ENCODE measurements at places on chromosomes 4 and X.

DNA sequence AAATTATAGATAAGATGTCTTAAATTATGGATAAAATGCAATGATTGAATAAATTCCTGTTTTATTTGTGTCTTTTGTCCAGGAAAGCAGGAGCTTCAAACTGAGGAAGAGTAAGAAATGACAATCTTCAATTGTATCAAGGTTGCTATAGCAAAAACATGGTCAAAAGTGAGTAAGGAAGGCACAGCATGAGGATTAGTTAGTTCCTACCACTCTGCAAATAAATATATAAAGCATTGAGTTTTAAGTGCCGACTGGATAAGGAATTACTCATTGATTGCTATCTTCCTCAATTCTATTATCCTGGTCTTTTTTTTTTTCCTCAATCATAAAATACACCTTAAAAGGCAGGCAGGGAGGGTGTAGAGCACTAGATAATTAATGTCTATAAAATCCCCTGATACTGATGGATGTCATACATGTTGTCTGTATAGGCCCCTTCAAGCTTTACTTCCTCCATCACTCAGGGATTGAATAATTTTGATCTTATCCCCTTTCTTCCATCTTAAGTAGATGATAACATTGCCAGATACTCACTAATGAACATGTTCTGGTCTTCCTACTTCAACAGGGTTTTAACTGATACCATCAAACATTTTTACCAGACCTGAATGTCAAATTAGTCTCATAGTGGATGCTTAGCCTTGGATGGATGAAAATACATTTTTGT is 86.6 kb downstream of the MID1 start:
- no peak for DNase-seq

DNA sequence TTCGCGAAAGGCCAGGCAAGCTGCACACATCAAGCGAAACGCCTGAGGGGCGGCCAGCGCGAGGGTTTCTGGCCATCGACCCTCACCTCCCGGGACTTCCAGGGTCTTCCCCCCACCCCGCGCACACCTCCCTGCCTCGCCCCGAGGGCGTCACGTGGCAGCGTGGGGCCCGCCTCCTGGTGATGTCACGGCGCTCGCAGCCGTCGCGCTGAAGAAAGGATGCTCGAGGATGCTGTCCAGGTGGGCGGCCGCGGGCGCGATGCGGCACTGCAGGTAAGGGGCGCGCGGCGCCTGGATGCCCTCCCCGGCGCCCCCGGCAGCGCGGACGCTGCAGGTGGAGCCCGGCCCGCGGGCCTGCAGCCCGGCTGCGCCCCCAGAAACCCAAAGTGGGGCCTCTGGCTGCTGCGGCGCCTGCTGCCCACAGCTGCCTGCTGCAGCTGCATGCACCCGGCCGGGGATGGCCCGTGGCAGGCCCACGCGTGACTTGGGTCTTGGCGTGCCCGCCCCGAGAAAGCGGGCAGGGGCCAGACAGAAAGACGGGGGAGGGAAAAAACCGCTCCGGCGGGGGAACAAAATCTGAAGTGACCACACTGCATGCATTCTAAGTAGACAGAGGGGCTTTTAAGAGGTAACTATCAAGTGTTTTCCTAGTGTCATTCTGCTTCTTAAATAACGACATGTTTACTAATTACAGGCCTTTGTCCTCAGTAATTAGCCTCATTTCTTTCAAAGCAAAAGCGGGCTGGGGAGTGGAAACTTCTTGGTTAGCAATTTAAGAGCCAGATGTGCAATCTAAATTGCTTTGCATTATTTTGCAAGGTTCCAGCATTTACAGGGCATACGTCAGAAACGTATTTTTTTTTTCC is 1.7 kb downstream of the CLCN4 start:
- peak; percentile 85 for DNase-seq

DNA sequence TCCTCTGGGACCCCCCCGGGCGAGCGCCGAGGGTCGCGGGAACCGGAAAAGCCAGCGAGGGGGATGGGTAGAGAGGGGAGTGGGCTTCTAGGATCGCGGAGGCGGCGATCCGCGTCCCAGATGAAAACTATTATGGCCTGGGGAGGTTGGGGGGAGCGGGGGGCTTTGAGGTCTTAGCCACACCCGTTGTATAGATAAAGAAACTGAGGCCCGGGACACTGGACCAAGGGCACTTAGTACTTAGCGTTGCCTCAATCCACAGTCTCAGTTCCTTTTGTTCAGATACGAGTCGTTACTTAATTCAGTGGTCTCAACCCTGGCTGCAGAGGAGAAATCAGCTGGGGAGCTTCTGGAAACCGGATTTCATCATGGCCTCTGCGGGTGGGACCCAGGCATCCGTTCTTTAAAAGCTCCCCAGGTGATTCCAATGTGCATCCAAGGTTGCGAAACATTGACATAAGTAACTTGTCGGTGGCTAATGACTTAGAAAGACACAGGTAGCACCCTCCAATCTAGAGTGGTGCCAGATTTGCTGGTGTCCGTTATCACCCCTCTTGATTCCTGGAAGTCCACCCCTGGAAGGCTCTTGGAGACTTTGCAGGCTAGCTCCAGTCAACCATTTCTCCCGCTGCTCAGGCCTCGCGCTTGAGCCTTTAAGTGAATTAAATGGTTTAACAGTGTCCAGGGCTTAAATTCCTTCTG is 90.7 kb downstream of the GEMIN8 start:
- no peak for DNase-seq

GRCh38 chrX:78123190-78123589 is 16.3 kb downstream of the TAF9B start:
- DNase-seq: no peak

GRCh38 chr4:13590766-13591165 is 36.8 kb downstream of the BOD1L1 start:
- DNase-seq: no peak

- no peak for DNase-seq
Measured at GRCh38 chrX:107429090-107429489, 20.4 kb upstream of the FRMPD3 start.

DNA sequence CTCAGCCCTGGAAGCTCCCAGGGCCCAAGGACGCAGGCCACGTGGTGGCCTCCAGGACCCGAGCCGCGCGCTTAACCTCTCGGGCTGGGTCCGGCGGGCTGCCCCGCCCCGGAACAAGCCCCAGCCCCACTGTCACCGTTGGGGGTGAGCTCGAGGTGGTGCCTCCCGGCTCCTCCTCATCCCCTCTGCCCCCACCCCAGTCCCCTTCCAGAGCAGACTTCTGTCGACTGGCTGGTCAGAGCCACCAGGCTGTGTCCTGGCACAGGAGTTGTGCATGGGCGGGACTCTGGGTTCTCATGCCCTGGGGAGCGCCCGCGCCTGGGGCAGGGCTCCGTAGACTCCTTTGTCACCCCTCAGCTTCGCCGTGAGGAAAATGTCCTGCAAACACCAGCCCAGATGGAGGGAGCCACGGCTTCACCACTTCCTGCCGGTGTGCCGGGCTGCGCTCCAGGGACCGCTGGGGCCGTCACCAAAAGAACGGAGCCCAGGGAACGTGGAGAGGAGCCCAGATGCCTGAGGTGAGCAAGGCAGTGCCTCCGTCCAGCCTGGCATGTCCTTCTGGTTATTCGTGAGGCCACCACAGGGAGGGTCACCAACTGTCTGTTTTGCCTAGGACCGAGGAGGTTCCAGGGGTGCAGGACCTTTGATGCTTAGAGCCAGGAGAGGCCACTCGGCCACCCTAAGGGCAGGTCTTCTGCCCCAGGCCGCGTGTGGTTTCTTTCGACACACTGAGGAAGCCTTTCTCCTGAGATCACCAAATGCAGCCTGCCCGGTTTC is 7.1 kb upstream of the RGS12 start:
- no peak for DNase-seq

DNA sequence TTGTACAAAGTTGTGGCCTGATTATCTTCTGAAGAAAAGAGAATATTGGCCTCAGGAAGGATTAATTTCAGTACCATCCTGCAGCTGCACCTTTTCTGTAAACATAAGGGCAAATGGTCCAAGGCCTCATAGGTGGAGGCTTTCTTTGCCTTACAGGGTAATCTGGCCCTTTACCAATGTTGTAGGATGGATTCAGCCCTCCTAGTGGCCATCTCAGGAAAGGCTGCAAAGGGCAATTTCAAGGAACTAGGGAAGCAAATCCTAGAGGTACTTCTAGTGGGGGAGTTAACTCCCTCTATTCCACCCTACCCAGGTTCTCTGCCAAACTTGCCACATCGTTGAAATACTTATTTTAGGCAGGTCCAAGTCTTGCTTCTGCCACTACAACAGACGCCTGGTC is 57.6 kb downstream of the UGT2B11 start:
- DNase-seq: no peak

GRCh38 chr4:178086320-178086719 is 644.1 kb upstream of the AGA start:
- no peak for DNase-seq

- no peak for DNase-seq
Measured at GRCh38 chr4:188332265-188332664, 193.0 kb downstream of the TRIML1 start.

DNA sequence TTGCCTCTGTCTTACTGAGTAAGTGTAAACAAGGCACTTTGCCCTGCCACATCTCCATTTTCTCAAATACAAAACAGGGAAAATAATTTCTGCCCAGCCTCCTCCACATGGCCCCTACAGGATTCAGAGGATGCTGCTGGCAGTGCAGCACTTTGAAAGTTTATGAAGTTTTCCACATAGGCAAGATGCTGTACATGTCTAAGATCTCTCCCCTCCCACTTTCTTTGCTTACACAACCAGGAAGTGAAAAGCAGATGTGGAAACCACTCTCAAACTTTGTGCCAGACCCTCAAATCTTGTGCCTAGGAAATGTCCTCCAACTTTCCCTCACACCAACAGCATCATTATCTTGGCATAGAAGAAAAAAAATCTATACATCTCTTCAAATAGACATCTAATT is 257.0 kb upstream of the LDB2 start:
- no peak for DNase-seq

GRCh38 chr4:54658252-54659093 is 716 bp downstream of the KIT start:
- DNase-seq: peak; percentile 85
